ENCODE measurements at places on chromosomes 7 and 10.

GRCh38 chr10:22058201-22058600 is 54.7 kb upstream of the DNAJC1 start:
- no peak for DNase-seq

- DNase-seq, result no peak
Observed at GRCh38 chr10:104117839-104118323, 4.1 kb upstream of the SFR1 start.

DNA sequence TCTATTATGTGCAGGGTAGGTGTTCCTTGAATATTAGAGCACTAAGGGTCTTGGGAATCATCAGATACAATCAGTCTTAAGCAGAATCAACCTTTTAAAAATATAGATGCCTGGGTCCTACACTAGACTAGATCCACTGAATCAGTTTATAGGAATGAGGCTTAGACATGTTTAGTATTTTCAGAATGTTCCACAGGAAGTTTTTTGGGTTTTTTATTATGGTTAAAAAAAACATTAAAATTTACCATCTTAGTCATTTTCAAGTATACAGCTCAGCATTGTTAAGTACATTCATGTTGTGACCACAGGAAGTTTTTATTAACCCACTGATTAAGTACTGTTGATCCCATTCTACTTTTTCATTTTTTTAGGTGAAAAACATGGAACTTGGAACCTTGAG is 135.7 kb downstream of the LCOR start:
- no peak for DNase-seq

DNA sequence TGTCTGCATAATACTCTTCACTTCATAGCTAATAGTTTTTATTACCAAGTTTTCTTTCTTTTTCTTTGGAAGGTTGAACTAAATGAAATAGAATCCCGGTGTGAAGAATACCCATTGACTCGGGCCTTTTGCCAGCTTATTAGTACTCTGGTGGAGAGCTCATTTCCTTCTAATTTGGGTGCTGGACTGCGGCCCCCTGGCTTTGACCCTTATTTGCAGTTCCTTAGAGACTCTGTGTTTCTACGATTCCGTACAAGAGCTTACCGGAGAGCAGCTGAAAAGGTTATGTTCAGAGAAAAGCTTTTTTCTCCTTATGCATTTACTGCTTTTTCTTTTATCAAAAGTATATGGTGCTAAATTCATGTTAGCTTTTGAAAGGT is 40.2 kb downstream of the NUP205 start:
- DNase-seq, result no peak

Measured in inflammatory macrophage treated with lipopolysaccharide for 4 hours (primary cell).